Melanocyte of skin (primary cell): ENCODE measurements at places on chromosomes 12 and 14. TPM values are rescaled to one million over a fixed set of nuclear protein-coding genes. Genes with fewer than 3 reads are reported as not detected.

The LRP10 gene
- total RNA-seq, result 80.5 and 85.8 TPM in 2 replicates

The AMHR2 gene
- not detected in 2 replicates for total RNA-seq

The CPNE8 gene
- 30.4 and 31.3 TPM in 2 replicates for total RNA-seq

The ERGIC2 gene
- total RNA-seq, result 48.6 and 79.0 TPM in 2 replicates

The RPL10L gene
- not detected in 2 replicates for total RNA-seq
